Mononuclear cell (primary cell): ENCODE measurements at places on chromosomes 2 and 18. TPM values are rescaled to one million over a fixed set of nuclear protein-coding genes. Genes with fewer than 3 reads are reported as not detected.

The HAAO gene
- total RNA-seq: 3.9 TPM

The DBI gene
- 46.8 TPM for total RNA-seq

The KCNJ3 gene
- not detected for total RNA-seq

The CPO gene
- total RNA-seq: 0.21 TPM

The KLHL30 gene
- total RNA-seq: not detected

The PNO1 gene
- 16.5 TPM for total RNA-seq

The GPR39 gene
- total RNA-seq: not detected

The RAD51AP2 gene
- not detected for total RNA-seq

The CNTNAP5 gene
- not detected for total RNA-seq

The YPEL5 gene
- 625 TPM for total RNA-seq
